CD8-positive, alpha-beta memory T cell (primary cell): ENCODE measurements at places on chromosomes 3 and 15. TPM values are rescaled to one million over a fixed set of nuclear protein-coding genes. Genes with fewer than 3 reads are reported as not detected.

- DNase-seq, result no peak
- no peaks in the 10 kb centered on the region for H3K36me3 ChIP-seq
- no peak overlapping the region for H3K4me3 ChIP-seq
- no peak overlapping the region for H3K27ac ChIP-seq
Observed at GRCh38 chr3:62374341-62375218, 1.2 kb upstream of the FEZF2 start.

DNA sequence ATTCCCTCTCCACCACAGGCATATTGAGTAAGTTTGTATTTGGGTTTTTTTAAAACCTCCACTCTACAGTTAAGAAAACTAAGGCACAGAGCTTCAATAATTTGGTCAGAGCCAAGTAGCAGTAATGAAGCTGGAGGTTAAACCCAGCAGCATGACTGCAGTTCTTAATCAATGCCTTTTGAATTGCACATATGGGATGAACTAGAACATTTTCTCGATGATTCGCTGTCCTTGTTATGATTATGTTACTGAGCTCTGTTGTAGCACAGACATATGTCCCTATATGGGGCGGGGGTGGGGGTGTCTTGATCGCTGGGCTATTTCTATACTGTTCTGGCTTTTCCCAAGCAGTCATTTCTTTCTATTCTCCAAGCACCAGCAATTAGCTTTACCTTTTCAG, 1.6 kb upstream of the CCR5 start:
- no peak overlapping the region for H3K27ac ChIP-seq
- DNase-seq, result no peak
- peaks cover 49% of the 10 kb centered on the region for H3K4me1 ChIP-seq
- H3K27me3 ChIP-seq, result no peaks in the 10 kb centered on the region

GRCh38 chr3:119700920-119701734, 1.7 kb upstream of the CFAP91 start:
- no peaks in the 10 kb centered on the region for H3K36me3 ChIP-seq
- H3K27me3 ChIP-seq, result no peaks in the 10 kb centered on the region
- no peak for DNase-seq
- H3K4me1 ChIP-seq, result peaks cover 23% of the 10 kb centered on the region
- no peak overlapping the region for H3K4me3 ChIP-seq
- H3K27ac ChIP-seq, result no peak overlapping the region

DNA sequence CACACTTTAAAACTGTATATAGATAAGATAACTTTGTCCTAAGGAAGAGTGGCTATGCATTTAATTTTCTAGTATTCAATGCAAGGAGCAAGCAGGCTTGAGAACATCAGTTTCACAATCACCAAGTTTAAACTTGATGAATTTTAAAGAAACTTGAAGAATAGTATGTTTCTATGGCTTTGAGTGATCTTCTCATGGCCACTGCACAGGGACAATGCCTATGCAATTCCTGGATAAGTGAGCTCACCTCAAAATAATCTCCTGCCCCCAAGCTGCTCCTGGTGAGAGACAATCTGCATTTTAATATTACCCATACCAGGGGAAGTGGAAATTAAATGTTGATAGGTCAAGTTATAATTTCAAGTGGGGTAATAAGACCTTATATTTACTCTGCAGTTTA, 376.6 kb upstream of the CBLB start:
- H3K36me3 ChIP-seq, result no peaks in the 10 kb centered on the region
- H3K27me3 ChIP-seq, result no peaks in the 10 kb centered on the region
- no peaks in the 10 kb centered on the region for H3K4me1 ChIP-seq
- DNase-seq, result no peak
- H3K27ac ChIP-seq, result no peak overlapping the region
- H3K4me3 ChIP-seq, result no peak overlapping the region

Gene PLAAT1
- not detected for total RNA-seq

Gene PYGO1
- not detected for total RNA-seq
